ENCODE measurements at places on chromosomes 16 and 17. TPM values are rescaled to one million over a fixed set of nuclear protein-coding genes. Genes with fewer than 3 reads are reported as not detected.

TP53TG3B gene
- total RNA-seq = not detected

HOXB2 gene
- total RNA-seq = 29.3 TPM

CNTD1 gene
- not detected for total RNA-seq

FBXW10 gene
- total RNA-seq = not detected

CCL8 gene
- total RNA-seq = not detected

SOX8 gene
- total RNA-seq = 74.5 TPM

TBX21 gene
- total RNA-seq = 2.1 TPM

TBC1D26 gene
- not detected for total RNA-seq

KRT31 gene
- total RNA-seq = not detected

TBC1D3E gene
- total RNA-seq = not detected

NPIPB12 gene
- 62.6 TPM for total RNA-seq

KRTAP17-1 gene
- not detected for total RNA-seq

CTRB2 gene
- 45.0 TPM for total RNA-seq

TNFRSF13B gene
- not detected for total RNA-seq

CORO7 gene
- 27.8 TPM for total RNA-seq

SLC16A13 gene
- 0.22 TPM for total RNA-seq

LPO gene
- not detected for total RNA-seq

SMIM5 gene
- total RNA-seq = 25.7 TPM

EVPLL gene
- not detected for total RNA-seq

FOXJ1 gene
- not detected for total RNA-seq

MEIOC gene
- total RNA-seq = not detected

HES7 gene
- total RNA-seq = not detected

ITGAD gene
- total RNA-seq = 0.22 TPM

PPY gene
- total RNA-seq = not detected

GRIN2A gene
- not detected for total RNA-seq

CCL14 gene
- total RNA-seq = 62.6 TPM

SECTM1 gene
- total RNA-seq = 11.0 TPM

KRT17 gene
- total RNA-seq = not detected

POLR3K gene
- total RNA-seq = 4.1 TPM

ZNF469 gene
- 1.0 TPM for total RNA-seq

TK1 gene
- total RNA-seq = 1.0 TPM

ABCA10 gene
- 101 TPM for total RNA-seq

CA7 gene
- not detected for total RNA-seq

FBXO31 gene
- 241 TPM for total RNA-seq

CDH13 gene
- total RNA-seq = 7.0 TPM

CLEC10A gene
- 19.8 TPM for total RNA-seq

NKD1 gene
- total RNA-seq = 57.9 TPM

SOST gene
- not detected for total RNA-seq

CCL16 gene
- total RNA-seq = not detected

PTX4 gene
- total RNA-seq = not detected

KRTAP4-1 gene
- total RNA-seq = not detected

P4HB gene
- total RNA-seq = 506 TPM

All from tibial nerve (tissue), 4 donors.